SK-N-MC (cell line): ENCODE measurements at places on chromosomes 2 and 18.

DNA sequence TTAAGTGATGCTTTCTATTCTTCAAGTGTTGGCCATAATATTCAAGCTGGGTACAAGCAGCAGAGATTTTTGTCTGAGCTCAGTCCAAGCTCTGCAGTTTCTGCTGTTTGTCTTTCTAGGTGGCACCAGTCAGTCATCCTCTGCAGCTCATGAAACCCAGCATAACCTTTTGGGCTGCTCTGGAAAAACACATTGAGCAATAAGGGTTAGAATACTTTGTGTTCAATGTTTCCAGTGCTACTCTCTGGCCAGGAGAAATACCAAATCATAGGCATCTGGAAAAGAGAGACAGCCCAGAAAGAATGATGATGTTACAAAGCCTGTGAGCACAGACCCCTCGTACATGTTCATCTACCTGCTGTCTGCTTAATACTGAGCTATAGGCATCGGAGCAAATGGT lies 19.5 kb upstream of the WIPF1 start:
- no peak for DNase-seq

GRCh38 chr2:197152451-197153228 lies 157.9 kb downstream of the ANKRD44 start:
- no peak for DNase-seq

DNA sequence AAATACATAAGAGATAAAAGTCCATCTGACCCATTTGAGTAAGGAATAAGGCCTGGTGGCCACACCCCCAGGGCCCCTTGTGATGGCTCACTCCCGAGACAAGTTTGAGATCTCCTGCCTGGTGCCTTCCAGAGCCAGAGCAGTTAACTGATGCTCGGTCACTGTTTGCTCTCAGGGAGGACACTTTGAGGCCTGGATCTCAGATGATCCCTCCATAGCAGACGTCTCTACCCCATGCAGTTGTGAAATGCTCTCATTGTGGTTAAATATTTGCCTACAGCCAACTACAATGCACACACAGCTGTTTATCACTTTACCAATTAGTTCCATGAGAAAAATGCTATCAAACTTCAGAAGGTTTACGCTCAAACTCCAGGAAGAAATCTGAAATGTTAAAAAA lies 12.3 kb downstream of the GYPC start:
- DNase-seq, result no peak

GRCh38 chr2:96771796-96772618 lies 11.3 kb downstream of the CNNM4 start:
- DNase-seq, result no peak

DNA sequence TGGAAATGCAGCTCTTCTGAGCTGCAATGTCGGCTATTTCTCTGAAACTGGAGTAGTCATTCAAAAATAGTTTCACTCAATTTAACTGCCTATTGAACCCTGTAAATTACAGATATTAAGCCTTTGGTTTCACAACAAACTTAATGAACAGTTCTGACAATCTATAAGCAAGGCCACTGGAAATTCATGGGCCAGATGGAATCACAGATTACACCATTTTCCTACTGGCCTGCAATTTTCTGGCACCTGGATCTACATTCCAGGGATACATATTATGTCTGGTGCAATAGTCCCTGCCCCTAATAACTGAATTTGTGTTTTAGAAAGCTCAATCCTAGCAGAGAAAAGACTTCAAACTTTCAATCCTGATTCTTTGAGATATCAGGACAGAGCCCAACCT lies 551.7 kb downstream of the RNF144A start:
- no peak for DNase-seq

GRCh38 chr2:230798769-230799399 lies 65.9 kb upstream of the ITM2C start:
- peak; percentile 44 for DNase-seq

- DNase-seq, result no peak
Measured at GRCh38 chr2:189261916-189262315, 82.4 kb upstream of the COL5A2 start.

DNA sequence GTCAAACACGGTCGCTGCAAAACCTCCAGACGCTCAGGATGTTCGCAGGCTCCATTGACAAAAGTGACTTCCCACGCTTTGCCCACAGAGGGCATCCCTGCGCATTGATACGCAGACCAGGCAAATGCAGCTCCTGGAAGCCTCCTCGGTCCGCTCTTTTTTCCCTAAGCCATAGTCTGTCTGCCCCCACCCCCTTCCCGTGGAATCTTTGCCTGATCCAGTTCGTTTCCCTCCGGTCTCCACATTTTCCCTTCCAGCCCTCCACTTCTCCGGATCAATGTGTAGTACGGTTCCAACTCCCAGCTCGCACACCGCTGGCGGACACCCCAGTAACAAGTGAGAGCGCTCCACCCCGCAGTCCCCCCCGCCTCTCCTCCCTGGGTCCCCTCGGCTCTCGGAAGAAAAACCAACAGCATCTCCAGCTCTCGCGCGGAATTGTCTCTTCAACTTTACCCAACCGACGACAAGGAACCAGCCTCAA lies at the start of gene DCC:
DCC (plus strand) TSS at position 307 of the 481 bp plus-strand sequence. CDS start 591 bp downstream, outside the sequence.
- DNase-seq, result no peak

- DNase-seq, result no peak
Measured at GRCh38 chr2:96157649-96158553, 12.7 kb upstream of the DUSP2 start.

DNA sequence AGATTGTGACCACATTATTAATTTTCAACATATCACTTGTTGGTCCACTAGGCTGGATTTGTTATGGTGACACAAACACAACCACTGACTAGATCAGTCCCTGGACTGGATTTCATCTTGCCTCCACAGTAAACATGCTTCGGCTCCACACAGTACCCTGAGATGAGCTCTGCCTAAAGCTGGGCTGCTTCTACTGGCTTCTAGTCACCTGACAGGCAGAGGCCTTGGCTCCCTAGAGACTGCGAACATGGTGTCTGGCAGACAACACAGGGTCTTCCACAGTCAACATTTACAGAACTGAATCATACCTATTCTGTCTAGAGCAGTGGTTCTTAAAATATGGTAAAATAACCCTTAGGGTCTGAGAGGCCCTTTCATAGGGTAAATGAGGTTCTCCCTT lies 69.2 kb downstream of the RIT2 start:
- no peak for DNase-seq

DNA sequence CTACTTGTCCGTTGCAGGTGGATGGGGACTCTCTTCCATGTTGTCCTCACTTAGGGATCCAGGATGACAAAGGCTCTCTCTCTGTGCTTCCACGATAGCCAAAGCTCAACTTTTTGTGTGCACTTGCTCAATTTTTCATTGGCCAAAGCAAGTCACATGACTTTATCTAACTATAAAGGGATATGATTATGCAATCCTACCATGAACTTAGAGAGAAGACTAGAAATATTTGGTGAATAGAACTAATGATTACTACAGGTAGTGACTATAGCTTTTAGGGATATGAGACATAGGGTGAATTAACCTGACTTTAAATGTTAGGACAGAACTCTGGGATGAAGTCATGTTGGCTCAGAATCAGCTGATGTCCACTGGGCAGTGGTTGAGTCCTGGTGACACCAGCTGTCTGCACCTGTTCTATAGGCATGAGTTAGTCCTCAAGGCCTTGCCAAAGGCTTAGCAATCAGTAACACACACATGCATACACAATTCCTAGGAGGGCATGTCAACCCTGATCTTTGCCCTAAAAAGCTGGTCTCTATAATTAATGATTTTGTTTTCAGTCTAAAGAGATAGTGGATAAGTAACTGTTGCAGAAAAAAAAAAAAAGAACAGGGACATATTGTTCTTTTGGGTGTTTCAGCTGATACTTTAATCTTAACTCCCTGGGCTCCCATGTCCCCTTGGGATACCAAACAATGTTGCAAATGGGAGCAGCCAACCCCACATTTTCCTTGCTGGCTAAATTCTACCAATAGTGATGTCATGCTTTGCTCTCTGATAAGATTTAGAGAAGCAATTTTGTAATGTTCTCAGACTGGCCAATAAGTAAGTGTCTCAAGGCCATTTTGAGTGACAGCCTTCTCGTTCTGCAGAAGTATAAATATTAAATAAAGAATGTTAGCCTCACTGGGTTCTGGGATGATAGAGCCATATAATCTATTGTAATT lies 12.5 kb upstream of the HK2 start:
- no peak for DNase-seq

DNA sequence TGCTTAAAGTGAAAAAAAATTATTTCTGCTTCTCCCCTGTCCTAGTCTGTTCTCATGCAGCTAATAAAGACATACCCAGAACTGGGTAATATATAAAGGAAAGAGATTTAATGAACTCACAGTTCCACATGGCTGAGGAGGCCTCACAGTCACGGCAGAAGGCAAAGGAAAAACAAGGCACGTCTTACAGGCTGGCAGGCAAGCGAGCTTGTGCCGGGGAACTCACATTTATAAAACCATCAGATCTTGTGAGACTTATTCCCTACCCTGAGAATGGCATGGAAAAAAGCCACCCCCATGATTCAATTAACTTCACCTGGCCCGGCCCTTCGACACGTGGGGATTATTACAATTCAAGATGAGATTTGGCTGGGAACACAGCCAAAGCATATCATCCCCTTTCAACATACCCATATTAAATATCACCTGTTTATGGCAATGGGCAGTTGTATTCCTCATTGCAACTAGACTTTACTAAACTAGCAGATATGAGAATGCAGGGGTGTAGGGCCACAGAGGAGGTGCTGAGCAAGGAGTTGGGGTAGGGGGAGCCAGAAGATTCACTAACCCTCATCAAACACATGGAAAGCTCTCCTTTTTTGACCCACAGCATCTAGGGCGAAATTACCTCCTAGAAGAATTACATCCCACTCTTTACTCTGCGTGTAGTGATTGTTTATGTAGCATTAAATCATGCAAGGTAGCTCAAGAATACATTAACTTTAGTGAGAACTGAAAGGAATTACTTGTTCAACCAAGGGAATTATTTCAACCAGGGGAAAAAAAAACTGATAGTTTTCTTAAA lies 183.3 kb upstream of the DOK6 start:
- no peak for DNase-seq

- no peak for DNase-seq
Measured at GRCh38 chr2:127226520-127227263, 6.6 kb upstream of the CYP27C1 start.

GRCh38 chr2:156476850-156477206 lies 40.6 kb downstream of the GPD2 start:
- DNase-seq, result no peak

- DNase-seq, result no peak
Measured at GRCh38 chr2:235705296-235705695, 211.5 kb downstream of the AGAP1 start.
